NCI-H446 (cell line): ENCODE measurements at places on chromosomes 3 and 15.
A peak's percentile ranks its signal among the peaks of the same experiment; 100 is the strongest.

DNA sequence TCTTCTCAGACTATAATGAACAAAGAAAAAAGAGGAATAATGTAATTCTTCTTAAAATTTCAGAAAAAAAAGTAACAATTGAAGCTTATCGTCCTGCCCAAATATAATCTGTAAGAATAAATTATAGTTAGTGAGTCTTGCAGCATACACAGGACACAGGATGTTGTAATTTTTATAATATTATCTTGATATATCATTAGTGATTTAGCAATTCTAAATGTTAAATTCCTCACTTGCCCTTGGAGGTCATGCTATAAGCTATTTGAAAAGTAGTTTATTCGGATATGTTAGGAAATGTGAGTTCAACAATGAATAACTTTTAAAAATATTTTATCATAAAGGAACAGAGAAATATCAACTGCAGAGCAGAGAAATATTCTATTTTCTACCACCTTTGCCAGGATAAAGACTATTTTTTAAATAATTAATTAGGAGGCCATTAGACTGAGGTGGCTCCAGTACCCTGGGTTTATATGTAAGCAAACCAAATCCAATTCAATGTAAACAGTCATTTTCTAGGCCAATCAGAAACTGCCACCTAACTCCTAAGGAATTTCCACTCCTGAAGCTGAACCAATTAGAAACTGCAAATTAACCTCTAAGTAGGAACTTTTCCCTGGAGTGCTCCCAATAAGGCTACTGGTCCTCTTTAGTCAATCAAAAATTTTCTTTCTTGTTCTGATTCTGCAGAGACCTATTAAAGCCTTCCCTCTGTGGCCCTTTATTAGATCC, 1109.3 kb downstream of the ROBO2 start:
- no peak for DNase-seq

DNA sequence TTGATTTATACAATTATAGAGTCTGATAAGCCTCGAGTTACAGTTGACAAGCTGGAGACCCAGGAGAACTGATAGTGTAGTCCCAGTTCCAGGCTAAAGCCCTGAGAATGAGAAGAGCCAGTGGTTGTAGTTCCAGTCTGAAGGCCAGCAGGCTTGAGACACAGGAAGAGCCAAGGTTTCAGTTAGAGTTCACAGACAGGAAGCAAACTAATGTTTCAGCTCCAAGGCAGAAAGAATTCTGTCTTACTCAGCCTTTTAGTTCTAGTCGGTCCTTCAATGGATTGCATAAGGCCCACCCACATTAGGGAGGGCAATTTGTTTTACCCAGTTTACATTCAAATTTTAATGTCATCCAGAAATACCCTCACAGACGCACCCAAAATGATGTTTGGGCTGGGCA, 102.7 kb downstream of the CDIN1 start:
- DNase-seq = no peak

GRCh38 chr3:133162670-133163305, 124.6 kb downstream of the TMEM108 start:
- peak; percentile 34 for DNase-seq

DNA sequence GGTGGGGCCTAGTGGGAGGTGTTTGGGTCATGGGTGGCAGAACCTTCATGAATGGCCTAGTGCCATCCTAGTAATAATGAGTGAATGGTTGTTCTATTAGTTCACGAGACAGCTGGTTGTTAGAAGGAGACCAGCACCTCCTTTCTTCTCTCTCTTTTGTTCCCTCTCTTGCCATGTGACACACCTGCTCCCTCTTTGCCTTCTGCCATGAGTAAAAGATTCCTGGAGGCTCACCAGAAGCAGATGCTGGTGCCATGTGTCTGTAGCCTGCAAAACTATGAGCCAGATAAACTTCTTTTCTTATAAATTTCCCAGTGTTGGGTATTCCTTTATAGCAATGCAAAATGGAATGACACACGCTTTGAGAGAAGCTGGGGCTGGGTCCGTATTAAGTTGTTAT, 89.0 kb upstream of the SLC4A7 start:
- no peak for DNase-seq

GRCh38 chr3:35932995-35933394, 293.7 kb downstream of the ARPP21 start:
- DNase-seq = peak; percentile 0

DNA sequence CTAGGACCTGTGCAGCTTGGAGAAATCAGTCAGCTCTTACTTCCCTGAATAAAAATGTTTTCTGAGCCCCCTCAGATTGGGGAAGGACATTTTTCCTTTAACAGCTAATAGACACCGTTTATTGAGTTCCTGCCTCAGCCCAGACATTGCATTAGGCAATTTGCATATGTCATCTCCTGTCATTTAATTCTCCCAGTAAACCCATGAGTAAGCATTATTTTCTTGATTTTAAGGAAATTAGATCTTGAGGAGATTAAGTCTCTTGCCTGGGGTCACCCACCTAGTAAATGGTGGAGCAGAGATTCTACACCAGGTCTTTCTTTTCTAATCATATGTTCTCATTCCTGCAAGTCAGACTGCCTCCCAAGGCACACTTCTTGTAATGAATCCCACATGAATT, 78.5 kb upstream of the SCN5A start:
- DNase-seq = no peak

DNA sequence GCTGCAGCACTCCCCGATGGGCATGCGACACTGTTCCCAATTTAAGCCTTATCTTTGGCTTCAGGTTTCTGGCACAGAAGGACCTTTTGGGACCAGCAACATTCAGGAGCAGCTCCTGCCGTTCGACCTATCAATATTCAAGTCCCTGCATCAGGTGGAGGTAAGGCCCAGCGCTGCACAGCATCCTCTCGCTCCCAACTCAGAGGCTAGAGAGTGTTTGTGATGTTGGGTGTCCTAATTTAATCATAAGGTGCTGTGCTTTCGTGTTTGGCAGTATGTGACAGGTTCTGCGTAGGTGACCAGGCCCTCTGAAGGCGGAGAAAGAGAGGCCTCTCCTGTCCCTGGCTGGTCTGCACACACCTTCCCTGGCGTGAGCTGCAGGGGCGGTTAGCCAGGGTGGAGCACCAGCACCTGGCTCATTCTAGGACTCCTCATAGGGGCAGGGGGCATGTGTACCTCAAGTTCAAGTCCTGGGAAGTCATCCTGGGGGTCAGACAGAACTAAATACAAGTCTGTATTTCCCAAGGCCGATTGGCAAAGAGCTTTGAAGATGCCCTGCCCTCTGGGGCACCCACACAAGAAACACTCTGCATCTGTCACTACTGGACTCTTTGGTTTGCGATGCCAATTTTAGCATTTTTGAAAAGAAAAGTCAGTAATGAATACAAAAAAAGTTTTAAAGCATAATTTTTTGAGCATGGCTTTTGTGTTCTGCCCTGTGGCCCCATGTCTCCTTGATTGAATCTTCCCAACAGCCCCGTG, 17.0 kb downstream of the NISCH start:
- no peak for DNase-seq

- DNase-seq = no peak
Observed at GRCh38 chr3:37688756-37689155, 172.9 kb upstream of the CTDSPL start.

GRCh38 chr3:22372292-22373062, 621.5 kb upstream of the ZNF385D start:
- no peak for DNase-seq

DNA sequence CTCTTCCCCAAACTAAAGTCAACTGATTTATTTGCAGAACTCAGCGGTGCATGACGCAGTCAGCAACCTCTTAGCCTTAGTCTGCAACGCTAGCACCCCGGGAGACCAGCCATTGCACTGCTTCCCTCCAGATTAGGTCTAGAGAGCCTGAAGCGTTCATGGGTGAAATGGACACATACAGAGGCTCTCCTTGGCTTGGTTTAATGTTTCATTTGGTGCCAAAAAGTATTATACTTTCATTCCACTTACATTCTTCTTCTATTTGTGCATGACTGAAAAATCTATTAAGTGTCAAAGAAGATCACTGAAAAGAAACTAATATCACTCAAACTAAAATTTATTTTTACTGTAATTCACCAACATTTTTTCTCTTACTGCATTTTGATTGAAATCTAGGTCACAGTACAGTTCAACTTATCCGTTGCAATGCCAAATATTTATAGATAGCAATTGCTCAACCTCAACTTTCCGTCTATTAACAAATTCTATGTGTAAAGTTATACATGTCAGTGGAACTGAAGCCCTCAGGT, 116.2 kb downstream of the ROBO1 start:
- DNase-seq = no peak

- DNase-seq = no peak
Observed at GRCh38 chr3:120170223-120170622, 76.0 kb upstream of the GSK3B start.

DNA sequence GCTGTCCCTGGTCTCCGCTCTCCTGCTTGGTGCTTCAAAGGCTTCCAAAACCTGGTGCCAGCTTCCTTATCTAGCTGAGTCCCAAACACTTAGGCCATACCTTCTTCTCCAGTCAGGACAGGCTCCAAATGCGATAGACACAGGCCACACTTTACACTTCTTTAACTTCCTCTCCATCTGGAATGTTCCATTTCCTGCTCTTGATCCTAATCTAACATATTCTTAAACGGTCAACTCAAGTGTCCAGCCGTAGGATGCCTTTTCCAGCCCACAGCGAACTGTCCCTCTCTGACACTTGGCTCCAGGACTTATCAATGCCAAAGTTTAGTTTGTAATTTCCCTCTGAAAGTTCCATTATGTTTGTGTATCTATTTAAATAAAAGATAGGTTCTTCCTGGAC, 19.2 kb upstream of the PLA2G4F start:
- DNase-seq = no peak

GRCh38 chr3:180855364-180855763, 57.1 kb upstream of the FXR1 start:
- peak; percentile 34 for DNase-seq

GRCh38 chr3:125150525-125151441, 61.8 kb downstream of the SLC12A8 start:
- peak; percentile 80 for DNase-seq

DNA sequence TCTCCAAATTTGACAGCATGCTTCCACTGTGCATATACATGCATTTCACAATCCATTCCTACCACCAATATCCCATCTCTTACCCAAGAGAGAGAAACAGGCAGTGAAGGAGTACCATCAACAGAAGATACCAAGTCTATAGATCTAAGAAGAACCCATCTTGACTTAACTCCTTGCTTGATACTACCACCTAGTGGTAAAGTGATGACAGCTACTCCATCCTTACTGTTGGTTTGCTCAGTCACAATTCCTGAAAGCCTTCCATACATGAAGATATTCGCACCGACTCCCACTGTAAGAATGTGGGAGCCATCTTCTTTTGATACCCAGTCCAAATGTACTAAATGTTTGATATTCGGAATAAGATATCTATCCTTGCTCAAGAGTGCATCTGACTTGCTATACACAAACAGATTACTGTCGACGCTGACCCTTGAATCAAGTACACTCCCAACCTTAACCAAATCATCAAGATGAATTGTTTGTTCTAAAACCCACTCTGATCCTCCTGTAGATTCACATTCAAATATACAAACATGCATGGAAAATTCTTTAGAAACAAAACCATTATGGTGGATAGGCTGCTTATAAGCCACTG, 123.1 kb downstream of the DMXL2 start:
- peak; percentile 31 for DNase-seq

GRCh38 chr15:75091814-75092213, 68.4 kb downstream of the PPCDC start:
- no peak for DNase-seq

- DNase-seq = no peak
Observed at GRCh38 chr15:92565351-92566125, 90.0 kb downstream of the FAM174B start.

DNA sequence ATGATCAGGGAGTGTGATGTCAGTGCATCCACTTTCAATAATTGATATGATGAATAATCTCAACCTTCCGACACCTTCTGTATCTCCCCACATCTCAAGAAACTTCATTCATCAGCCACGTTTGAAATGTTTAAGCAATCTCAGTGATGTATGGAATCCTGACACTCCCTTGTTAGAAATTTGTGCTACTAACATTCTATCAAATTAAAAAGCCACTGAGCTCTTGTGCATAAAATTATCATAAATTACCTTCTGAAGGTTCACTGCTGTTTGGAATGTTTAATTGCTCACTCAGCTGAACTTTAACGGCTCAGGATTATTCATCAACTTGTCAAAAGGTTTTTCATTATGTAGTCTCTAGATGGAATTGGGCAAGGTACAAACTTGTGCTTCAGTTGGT, 108.4 kb upstream of the DPH6 start:
- no peak for DNase-seq

- peak; percentile 87 for DNase-seq
Observed at GRCh38 chr3:140165781-140166180, 230.8 kb downstream of the CLSTN2 start.

DNA sequence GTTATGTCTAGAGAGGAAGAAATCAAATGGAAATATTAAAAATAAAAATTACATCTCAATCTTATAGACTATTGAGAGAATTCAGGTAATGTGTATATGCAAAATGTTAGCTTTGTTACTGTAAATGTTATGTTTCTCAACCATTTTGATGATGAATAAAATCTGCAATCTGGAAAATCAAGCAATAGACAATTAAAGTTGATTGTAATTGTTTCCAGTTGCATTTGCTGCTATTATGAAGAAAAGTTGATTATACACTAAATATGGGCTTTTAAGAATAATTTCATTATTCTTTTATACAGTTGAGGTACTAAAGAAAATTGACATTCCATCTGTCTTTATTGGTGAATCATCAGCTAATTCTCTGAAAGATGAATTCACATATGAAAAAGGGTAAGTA, 68.9 kb downstream of the PFN2 start:
- DNase-seq = no peak

- no peak for DNase-seq
Observed at GRCh38 chr3:66615643-66616301, 115.0 kb upstream of the LRIG1 start.

GRCh38 chr3:172257648-172258400, 190.4 kb downstream of the GHSR start:
- DNase-seq = no peak

DNA sequence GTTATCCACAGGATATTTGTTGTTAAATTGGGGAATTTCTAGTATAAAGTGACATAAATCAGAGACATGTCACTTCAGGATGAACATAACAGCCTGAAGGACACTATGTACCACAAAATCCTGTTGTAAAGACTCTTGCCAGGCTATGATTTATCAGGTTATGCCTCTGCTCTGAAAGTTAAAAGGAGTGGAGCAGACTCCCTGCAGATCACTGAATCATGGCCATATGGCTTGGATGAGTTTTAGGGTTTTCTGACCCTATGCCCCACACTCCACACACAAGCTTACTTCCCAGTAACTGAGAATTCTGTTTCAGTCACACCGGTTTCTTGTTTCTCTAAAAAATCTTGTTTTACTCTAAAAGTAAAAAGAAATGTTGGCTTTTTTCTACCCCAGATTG, 869.4 kb downstream of the NAALADL2 start:
- DNase-seq = no peak

- peak; percentile 33 for DNase-seq
Observed at GRCh38 chr3:115999613-116000012, 376.3 kb downstream of the GAP43 start.
